CD4-positive, alpha-beta T cell treated with Interleukin-21 for 1 hour (primary cell): ENCODE measurements at places on chromosomes 2 and 18.

GRCh38 chr2:74515981-74516633, 1.9 kb downstream of the TLX2 start:
- peak; percentile 81 for DNase-seq

GRCh38 chr18:79614211-79614955, 65.2 kb upstream of the CTDP1 start:
- no peak for DNase-seq

- no peak for DNase-seq
These were observed 834 bp upstream of the BUB1 start for GRCh38 chr2:110678457-110679336.

- no peak for DNase-seq
These were observed 154.8 kb upstream of the TFPI start for GRCh38 chr2:187709065-187709464.

DNA sequence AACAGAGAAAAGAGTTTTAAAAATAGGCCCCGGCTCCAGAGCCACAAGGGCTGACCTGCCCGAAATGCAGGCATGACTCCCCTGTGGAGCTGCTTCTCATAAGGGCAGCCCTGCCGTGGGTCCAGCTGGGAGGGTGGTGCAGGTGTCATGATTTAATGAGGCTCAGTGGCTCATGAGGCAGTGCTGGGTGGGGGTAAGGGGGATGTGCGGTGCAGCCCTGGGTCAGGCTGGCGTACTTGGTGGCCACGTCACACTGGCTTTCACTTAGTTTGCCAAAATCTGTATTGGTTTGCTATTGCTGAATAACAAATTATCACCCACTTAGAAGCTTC, 33.6 kb downstream of the HJURP start:
- DNase-seq, result no peak
